ENCODE measurements at places on chromosomes 3 and 15.
A peak's percentile ranks its signal among the peaks of the same experiment; 100 is the strongest.

DNA sequence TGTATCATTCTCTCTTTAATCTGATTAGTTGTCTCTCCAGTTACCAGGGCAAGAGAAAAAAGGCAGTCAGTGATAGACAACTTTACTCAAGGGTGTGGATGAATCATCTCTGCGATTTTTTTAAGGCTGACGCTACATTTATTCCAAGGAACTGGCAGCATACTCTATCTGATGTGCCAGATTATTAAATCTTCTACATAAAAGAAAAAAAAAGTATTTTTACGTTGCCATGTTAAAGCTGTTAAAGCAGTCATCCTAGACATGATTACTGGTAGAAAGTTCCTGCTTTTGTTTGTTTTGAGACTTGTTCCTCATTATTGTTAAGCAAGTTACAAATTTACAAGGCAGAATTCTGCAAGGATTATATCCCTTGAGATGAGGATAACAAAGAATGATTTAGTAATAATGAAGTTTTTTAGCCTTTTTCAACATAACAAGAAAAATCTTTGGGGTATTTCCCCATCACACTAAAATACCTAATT, 121.7 kb downstream of the CBLB start:
- DNase-seq, result peak; percentile 39

DNA sequence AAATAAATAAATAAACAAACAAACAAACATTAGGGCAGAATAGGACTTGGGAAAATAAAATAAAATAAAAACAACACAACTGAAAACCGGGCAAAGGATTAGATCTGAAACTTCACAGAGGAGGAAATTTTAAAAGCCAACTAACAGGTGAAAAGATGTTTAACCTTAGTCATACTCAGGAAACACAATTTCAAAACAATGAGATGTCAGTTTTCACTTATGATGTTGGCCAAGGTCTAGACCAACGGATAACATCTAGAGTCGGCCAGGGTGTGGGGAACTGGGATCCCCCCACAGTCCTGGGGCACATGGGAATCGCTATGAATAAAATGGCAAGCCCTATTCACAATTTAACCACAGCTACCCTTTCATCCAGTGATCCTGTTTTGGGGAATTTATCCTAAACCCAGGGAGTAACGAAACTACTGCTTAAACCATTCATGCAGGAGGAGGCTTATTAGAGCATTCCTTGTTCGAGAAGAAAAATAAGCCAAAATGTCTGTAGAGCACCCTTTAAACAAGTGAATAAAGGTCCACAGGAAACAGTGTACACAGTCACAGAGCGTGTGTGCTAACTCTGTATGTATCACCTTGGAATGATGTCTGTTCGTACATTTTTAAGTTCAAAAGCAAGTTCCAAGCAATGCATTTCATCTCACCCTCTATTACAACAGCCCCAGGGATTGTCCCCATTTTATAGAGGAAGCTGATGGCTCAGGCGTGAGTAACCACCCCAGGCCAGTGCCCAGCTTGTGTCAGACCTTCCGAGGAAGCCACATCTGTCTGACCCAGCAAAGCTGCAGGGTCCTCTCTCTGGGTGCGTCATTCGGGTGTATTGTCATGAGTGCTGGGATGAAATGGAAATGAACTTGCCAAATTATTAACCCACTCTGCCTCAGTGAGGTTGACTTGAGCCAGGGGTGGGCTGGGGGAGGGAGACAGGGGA, 6.3 kb upstream of the ANPEP start:
- peak; percentile 95 for DNase-seq

GRCh38 chr3:100525753-100526612, 33.6 kb downstream of the TMEM45A start:
- DNase-seq, result peak; percentile 93

DNA sequence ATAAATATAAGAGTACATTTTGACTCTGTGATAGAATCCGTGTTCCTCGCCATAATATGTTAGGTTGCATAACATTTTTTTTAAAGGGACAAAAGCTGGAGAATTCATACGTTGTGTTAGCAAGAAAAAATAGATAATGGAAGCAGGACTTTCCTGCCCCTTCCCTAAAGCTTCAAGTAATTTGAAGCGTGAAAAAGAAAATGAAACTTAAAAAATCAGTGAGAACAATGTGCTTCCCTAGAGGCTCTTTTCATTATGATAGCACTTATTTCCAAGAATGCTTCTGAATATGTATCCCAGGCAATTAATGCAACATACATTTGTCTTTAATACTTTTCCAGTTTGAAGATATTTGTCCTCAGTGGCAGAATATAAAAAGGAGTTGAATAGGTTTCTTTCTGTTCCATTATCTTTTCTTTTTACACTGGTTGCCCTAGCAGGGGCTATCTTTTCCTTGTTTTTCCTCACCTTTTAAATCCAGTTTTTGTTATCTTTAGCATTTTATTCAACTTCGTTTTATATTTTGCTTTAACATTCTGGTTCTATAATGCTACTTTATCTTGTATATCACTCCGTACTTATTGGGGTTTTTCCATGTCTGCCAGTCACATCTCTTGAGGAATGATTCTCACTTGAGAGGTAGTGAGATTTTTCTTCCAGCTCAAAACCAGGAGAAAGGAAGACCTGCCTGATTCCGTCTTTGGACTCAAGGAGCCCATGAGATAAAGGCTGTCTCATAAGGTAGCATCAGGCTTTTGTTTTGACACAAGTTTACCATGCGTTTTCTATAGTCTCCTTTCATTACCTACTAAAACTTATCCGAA, 113.8 kb downstream of the MBNL1 start:
- DNase-seq, result no peak

DNA sequence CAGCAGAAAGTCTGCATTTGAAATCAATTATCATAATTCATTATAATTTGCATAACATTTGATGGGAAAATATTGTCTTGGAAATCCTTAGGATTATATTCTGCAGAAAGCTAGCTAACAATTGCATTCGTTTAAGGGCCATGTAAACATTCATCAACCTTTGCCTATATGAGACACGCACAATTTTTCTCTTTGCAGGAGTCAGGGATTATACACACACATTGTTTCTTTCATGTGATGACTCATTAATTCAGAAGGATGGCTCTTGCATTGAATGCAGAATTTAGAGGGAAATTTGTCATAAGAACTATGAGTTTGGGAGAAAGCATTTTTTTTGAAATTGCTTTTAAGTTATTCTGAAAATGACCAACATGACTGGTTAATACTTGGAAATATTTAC, 844.7 kb downstream of the DIPK2A start:
- peak; percentile 57 for DNase-seq

DNA sequence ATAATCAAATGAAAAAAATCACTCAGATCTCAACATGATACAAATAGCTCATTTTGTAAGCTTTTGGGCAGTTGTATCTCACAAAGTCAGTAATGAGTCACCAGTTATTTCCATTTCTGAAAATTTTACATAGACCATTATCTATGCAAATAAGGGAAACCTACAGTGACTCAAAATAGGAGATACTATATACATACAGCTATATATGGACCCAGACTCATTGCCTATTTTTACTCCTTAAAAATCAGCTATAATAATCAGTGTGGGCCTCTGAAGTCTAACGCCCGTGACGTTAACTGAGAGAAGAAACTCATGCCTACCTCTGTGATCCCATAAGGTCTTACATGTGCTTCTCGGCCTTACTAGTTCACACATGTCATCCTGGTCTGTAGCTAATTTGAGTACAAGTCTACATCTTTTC, 31.6 kb downstream of the LRIG1 start:
- no peak for DNase-seq

- DNase-seq, result peak; percentile 82
Measured at GRCh38 chr3:88038566-88038965, 20.2 kb downstream of the CGGBP1 start.

- no peak for DNase-seq
Measured at GRCh38 chr3:156604642-156605144, 49.8 kb upstream of the SSR3 start.

DNA sequence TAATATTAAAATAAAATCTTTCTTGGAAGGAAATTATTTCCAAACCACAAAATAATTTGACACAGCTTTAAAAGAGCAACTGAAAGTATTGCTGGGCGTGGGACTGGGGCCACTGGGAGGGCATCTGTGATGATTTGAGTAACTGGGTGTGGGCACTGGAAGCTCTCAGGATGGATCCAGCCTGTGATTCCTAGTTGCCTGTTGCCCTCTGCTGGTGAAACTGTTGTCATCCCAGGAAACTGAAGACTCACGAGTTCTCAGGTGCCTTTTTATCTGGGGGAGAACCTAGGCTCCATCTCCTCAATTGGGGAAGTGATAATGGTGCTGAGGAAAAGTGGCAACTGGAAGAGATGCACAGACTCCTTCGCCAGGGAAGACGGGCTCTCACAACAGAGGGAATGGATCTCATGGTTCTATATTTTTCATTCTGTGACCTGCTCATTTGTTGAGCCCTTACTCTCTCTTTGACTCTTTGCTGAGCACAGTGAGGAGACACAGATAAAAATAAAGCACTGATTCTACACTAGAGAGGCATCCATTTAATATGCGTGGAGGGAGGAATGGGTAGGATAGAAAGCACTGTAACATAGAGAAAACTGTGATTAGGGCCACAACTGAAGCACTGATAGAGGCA, 61.6 kb downstream of the TPRG1 start:
- peak; percentile 44 for DNase-seq

DNA sequence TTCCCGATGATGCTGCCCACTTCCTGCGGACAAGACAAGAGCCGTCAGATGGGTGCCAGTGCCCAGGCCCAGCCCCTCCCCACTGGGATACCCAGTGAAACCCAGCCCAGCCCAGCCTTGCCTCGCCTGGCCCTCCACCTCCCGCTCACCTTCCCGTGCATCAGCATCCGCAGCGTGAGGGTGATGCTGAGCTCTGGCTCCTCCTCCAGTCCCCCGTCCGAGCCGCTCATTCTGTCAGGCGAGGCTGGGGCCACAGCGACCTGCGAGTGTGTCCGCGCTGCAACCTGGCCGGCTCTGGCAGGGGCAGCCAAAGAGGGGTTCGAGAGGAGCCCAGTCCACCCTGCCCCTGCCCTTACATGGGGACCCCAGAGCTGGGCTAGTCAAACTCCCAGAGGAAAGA, 5.8 kb downstream of the GPR62 start:
- no peak for DNase-seq

DNA sequence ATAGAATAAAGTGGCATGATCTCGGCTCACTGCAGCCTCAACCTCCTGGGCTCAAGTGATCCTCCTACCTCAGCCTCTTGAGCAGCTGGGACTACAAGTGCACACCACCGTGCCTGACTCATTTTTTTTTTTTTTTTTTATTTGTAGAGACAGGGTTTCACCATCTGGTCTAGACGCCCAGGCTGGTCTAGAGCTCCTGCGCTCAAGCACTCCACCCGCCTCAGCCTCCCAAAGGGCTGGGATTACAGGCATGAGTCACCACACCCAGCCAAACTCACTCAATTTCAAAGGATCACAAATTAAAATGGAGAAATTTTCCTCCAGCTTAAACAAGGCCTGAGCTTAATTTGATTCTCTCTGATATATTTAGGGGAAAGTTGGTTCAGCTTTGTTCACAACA, 27.3 kb upstream of the NMB start:
- DNase-seq, result peak; percentile 87

DNA sequence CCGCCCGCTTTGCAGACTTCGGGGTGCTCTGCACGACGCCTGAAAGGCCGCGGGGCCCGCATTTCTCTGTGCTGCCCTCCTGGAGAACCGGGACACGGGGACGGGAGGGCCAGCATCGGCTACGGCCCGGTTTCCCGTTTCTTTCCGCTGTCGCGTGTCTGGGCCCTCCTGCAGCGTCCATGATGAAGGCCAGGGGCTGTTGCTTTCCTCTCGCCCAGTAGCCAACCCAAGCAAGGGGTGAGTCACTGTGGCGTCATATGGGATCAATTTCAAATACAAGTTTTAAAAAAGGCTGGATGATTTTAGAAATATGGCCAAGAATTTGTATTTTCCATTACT, 435 bp downstream of the SLC35G2 start:
- DNase-seq, result peak; percentile 92

- no peak for DNase-seq
Measured at GRCh38 chr3:172033396-172033795, 6.0 kb upstream of the FNDC3B start.

- DNase-seq, result peak; percentile 67
Measured at GRCh38 chr3:108153451-108153981, 62.7 kb upstream of the CD47 start.

DNA sequence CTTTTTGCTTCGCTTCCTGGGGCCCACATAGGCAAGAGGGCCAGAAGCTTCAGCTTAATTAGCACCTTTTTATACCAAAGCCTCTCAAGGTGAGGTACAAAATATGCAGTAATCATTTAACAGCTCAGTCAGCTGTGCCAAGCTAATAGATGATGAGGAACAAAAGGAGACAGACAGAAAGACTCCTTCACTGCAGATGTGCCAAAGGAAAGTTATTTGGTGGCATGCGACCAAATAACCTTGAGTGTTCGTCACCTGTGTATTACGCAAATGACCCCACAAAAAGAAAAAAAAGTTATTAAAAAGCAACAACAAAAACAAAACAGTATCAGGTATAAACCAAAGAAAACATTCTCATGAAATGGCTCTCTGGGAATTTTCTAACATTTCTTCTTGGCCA, 325.8 kb upstream of the IGF1R start:
- no peak for DNase-seq

GRCh38 chr3:27521179-27521871, 37.1 kb upstream of the SLC4A7 start:
- DNase-seq, result peak; percentile 92

- DNase-seq, result no peak
Measured at GRCh38 chr3:112791736-112792135, 54.9 kb downstream of the CD200R1L start.

DNA sequence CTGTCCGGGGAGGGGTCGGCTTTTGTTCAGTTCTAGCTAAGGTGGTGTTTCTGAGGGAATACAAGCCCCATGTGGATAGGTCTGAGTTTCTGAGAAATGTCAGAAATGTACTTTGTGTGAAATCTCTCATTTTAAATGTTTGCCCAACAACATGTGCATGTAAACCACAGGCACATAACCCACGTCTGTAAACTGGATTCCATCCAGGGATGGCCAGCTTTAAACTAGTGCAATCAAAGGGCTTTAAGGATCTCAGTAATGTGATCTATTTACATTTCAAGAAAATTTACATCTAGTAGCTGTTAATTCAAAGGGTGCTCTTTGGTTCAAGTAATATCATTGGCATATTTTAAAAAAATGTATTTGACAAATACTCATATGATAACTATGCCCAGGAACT, 52.0 kb downstream of the POLR2M start:
- DNase-seq, result peak; percentile 16

DNA sequence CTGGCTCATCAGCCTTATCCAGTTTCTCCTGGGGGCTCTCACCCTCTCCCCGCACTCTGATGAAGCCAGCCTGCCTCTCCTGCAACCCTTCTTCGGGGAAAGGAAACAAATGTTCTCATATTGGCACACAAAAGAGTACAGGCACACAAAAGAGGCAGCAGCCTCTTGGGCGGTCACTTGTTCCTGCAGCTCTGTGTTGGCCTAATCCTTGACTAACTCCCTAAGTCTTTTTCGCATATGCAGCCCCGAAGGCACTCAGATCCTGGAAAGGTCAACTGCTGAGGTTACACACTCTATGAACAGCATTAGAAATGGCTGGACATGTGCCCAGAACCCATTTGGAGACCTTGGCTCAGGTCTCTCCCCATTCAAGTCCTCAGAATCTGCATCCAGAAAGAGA, 7.4 kb upstream of the CAMP start:
- peak; percentile 62 for DNase-seq
